ENCODE measurements at places on chromosomes 5 and 9.

DNA sequence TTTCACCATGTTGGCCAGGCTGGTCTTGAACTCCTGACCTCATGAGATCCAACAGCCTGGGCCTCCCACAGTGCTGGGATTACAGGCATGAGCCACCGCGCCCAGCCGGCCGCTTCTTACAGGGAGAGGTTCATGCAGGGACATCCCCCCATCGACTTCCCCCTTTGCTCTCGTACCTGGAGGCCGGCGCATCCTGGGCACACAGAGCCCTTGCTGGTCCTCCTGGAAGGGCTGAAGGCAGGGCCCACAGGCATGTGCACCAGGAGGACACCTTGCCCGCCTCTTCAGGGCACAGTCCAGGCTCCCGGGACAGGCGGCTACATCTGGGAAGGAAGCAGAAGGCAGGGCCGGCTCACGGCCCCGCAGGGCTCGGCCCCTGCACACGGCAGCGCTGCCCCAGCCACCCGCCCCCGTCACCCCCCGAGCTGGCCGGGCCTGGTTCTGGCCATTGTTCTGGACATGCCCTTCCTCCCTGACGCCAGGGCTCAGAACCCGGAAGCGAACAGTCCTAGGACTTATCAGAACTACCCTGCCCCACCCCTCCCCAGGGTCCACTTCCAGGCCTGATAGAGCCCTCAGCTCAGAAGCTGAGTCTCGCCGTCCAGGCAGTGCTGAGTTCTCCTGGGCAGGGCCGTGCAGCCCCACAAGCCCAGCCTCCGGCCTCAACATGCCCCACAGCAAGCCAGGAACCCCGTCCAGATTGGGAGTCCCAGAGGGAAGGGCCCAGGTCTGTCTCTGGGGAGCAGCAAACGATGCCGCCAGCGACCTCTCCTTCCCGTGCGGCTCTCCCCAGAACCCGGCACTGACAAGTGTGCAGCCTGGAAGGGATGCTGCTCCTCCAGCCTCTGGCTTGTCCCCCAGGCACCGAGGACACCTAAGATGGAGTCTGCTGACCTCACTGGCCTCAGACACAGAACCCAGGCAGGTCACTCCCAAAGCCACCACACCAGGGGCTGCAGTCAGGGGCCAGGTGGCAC is 2.9 kb downstream of the NPDC1 start:
- no peak for DNase-seq

GRCh38 chr9:87149799-87150198 is 202.5 kb upstream of the GAS1 start:
- no peak for DNase-seq

- DNase-seq, result no peak
Observed at GRCh38 chr5:62144401-62145022, 161.5 kb upstream of the KIF2A start.

GRCh38 chr9:90070056-90070455 is 465.2 kb downstream of the GADD45G start:
- no peak for DNase-seq

DNA sequence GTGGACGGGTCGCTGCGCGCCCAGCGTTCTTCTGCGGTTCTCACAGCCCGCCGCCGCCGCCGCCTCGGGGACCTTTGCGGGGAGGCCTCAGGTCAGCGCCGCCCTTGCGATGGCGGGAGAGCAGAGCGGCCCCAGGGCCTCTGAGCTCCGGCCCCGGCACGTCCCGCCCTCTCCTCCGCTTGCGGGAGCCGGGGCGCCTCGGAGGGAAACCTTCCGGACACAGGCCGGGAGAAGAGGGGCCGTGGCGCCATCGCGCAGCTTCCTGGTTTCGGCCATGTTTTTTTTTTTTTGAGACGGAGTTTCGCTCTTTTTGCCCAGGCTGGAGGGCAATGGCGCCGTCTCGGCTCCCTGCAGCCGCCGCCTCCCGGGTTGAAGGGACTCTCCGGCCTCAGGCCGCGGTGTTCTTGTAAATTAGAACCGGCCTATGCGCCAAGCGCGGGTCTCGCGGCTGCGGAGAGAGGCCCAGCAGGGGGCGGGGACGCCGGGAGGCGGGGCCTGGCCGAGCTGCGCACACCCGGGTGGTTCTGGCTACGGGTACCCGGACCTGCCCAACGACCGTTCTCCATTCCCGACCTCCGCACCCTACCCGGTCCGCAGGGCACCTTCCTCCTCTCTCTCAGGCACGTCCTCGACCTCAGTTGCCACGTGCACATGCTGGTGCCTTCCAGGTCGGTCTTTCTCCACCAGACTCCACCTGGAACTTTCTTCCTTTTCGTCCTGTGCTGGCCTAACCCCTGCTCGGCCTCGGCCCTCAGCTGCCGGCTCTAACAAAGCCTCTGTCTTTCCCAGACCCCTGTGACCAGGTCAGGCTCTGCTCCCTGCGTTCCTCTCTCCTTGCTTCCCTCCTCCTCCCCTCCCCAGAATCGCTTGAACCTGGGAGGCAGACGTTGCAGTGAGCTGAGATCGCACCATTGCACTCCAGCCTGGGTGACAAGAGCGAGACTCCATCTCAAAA is 28.8 kb upstream of the MGAT1 start:
- peak; percentile 90 for DNase-seq

GRCh38 chr5:124889486-124889825 is 143.0 kb upstream of the ZNF608 start:
- no peak for DNase-seq

DNA sequence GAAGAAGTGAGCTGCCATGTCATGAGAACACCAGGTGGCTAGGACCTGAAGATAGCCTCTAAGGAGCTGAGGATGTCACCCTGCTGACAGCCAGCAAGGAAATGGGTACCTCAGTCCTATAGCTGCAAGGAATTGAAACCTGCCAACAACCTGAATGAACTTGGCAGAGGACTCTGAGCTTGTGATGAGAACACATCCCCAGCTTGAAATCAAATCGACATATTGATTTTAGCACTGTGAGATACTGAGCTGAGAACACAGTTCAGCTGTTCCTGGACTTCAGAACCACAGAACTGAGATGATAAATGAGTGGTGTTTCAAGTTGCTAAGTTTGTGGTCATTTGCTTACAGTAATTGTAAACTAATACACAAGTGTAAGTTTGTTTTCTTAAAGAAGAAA is 5.5 kb upstream of the RASEF start:
- DNase-seq, result no peak

GRCh38 chr5:31393126-31393525 is 138.8 kb downstream of the DROSHA start:
- no peak for DNase-seq

DNA sequence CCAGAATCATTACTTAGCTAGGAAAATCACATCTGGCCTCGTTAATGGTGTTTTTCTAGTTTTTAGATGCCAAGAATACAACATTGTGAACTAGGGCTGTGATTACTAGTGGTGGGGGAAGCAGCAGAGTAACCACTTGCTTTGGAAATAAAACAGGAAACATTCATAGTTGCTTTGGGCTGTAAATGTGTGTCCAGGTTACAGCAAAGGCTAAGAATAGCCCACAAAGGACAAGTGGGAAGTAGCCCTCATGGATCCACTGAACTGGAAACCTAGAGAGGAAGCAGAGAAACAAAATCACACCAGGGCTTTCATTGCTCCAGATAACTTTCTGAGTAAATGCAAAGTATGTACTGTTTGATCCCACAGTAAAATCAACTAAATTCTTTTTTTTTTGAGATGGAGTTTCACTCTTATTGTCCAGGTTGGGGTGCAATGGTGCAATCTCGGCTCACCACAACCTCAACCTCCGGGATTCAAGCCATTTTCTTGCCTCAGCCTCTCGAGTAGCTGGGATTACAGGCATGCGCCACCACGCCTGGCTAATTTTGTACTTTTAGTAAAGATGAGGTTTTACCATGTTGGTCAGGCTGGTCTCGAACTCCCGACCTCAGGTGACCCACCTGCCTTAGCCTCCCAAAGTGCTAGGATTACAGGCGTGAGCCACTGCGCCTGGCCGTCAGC is 56.2 kb upstream of the TNFSF15 start:
- no peak for DNase-seq

DNA sequence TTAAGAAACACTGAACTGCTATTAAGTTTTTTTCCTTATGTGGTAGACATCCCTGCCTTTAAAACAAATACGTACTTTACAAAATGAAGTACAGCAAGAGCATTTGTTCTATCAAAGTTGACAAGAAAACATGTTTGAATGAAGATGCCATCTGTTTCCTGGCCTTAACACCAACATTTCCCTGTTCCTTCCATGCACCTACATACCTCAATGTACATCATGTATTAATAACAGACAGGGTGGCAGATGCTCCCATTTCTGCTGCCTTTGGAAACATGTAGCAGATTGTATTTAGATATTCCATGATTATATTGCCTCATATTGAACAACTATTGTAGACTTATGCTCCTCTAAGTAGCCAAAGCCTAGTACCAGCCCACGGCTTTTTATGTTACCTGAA is 104.4 kb downstream of the PJA2 start:
- DNase-seq, result no peak

GRCh38 chr5:147613359-147613758 is 103.5 kb upstream of the DPYSL3 start:
- DNase-seq, result no peak

GRCh38 chr5:110105692-110106091 is 416.0 kb downstream of the MAN2A1 start:
- DNase-seq, result no peak

DNA sequence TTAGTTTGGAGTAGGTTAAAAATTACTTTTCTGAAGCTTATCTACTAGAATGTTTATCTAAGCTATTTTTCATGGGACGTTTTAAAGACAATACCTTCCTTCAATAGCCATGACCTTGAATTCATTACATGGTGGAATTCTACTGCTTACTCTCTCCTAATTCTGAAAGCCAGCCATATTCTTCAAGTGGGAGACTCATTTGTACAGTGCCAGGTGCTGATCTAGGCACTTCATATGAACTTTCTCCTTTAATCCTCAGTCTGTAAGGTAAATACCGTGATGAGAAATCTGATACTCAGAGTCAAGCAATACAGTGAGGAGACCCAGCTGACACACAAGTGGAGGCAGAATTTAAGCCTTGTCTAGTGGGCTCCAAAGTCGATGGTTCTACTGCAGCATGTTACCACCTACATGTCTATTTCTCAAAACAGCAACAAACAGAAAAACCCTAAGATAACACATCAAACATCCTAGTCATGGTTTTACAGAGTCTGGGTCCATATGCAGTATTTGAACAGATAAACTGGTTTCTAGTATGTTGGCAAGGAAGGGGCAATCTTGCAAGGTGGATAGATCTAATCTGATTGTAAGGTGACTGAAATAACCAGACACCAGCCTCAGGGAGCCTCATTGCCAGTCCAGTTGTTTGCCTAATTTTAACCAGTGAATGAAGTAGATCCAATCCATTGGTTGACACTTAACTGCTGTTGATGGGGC is 243.7 kb downstream of the PIK3R1 start:
- DNase-seq, result no peak

GRCh38 chr9:128127568-128127989 is at the start of gene PTGES2:
Gene PTGES2 (minus strand): TSS chr9:128127729. CDS start chr9:128127717, 12 bp downstream.
- DNase-seq, result peak; percentile 90

GRCh38 chr5:114686356-114686755 is 324.5 kb downstream of the KCNN2 start:
- no peak for DNase-seq

GRCh38 chr9:124218987-124219461 is 38.7 kb upstream of the NEK6 start:
- DNase-seq, result no peak

DNA sequence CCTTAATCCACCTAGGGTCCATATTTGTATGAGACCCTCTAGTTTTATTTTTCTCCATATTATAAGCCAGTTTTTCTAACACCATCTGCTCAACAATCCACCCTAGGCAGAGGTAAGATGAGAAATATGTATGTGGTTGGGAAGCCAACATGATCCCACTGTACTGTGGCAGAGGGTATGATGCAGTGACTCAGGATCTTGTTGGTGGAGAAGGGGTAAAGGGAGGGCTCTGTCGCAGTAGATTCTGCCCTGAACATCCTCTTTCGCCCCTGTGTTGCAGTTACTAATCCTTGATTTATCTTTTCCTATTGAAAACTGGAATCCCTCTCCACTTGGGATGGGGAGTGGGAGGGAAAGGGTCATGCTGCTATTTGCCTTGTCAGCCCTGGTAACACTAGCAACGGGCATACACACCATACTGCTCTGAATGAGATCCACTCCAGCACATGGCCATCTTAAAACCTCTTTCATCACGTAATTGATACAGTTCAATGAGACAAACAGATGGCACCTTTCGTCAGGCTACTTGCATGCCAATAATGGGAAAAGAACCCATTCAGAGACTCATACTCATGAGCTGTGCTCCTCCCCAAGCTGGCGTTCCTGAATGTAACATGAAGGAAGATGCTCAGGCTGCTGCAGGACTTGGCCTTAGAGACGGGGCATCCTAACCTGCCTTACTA is 63.0 kb downstream of the ADAMTS12 start:
- no peak for DNase-seq

- DNase-seq, result no peak
Observed at GRCh38 chr5:38404667-38405276, 146.4 kb downstream of the EGFLAM start.

DNA sequence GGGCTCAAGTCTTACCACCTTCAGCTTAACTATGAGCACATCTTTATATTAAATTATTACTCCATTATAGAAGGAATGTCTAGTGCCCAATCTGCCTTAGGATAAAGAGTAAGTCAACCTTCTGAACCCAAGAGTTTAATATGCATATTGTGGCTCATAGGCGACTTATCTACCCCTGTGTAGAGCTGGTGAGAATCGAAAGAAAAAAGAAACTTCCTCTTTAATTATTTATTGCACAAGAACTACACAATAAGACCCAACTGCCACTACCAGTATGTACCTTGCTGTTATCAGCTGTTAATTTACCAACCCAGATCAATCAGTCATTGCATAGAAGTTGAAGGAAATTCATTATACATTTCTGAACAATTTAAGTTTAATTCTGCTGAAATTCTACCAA is 329.1 kb upstream of the SLC24A2 start:
- no peak for DNase-seq

GRCh38 chr9:76530458-76531110 is 71.6 kb downstream of the GCNT1 start:
- no peak for DNase-seq

GRCh38 chr5:109958082-109958481 is 268.4 kb downstream of the MAN2A1 start:
- DNase-seq, result no peak

GRCh38 chr9:8816361-8816760 is 1016.8 kb upstream of the DMAC1 start:
- DNase-seq, result no peak

- no peak for DNase-seq
Observed at GRCh38 chr9:123669346-123669745, 260.6 kb downstream of the DENND1A start.

- DNase-seq, result no peak
Observed at GRCh38 chr5:151036556-151036955, 16.2 kb downstream of the GPX3 start.

- no peak for DNase-seq
Observed at GRCh38 chr5:135116160-135116561, 82.1 kb upstream of the PITX1 start.

- no peak for DNase-seq
Observed at GRCh38 chr5:22488427-22488826, 364.7 kb downstream of the CDH12 start.

GRCh38 chr5:961002-961710 is 47.4 kb upstream of the NKD2 start:
- no peak for DNase-seq

DNA sequence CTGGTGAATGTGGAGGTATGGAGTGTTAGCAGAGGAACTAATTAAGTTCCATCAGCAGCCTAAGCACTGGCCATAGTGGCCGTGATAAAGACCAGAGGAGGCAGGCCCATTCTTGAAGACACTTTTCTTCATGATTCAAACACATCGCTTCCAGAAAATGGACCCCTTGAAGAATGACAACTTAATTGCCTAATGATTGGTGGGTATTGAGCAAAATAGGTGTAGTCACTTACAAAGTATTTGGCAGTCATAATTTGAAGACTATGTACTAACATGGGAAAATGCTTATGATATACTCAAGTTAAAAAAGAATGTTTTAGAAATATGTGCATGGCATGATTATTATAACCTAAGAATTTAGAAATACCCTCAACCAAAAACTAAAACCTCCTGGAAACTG is 44.8 kb downstream of the MEGF10 start:
- DNase-seq, result no peak
